ENCODE measurements at places on chromosomes 4 and X. TPM values are rescaled to one million over a fixed set of nuclear protein-coding genes. Genes with fewer than 3 reads are reported as not detected.
A peak's percentile ranks its signal among the peaks of the same experiment; 100 is the strongest.

- no peak for DNase-seq
These were observed 78.9 kb downstream of the NAF1 start for GRCh38 chr4:163087805-163088204.

DNA sequence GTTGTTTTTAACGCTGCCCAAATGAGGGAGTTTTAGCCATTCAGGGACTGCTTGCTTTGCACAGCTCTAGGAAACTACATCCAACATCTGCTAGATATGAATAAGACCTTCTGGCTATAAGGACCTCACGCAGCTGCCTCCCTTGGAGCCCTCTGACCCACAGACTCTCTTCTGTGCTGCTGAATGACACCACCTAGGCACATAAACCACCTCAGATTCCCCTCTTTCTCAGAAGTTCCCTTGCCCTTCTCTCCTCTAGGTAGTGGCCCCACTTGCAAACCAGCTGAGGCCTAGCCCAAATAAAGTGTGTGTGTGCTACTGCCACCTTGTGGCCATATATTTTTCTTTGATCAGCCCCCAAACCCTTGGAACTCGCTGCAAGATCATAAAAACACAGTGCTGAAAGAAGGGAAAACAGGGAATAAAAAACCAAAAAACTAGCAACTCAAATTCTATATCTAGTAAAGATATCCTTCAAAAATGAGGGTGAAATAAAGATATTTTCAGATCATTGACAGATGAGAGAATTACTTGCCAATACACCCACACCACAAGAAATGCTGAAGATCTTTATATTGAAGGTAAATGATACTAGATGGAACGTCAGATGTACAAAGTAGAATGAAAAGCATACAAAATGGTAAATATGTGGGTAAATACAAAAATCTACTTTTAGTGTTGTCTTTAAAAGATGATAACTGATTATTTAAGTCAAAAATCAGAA lies 265.9 kb downstream of the ADAMTS3 start:
- peak; percentile 25 for DNase-seq

DNA sequence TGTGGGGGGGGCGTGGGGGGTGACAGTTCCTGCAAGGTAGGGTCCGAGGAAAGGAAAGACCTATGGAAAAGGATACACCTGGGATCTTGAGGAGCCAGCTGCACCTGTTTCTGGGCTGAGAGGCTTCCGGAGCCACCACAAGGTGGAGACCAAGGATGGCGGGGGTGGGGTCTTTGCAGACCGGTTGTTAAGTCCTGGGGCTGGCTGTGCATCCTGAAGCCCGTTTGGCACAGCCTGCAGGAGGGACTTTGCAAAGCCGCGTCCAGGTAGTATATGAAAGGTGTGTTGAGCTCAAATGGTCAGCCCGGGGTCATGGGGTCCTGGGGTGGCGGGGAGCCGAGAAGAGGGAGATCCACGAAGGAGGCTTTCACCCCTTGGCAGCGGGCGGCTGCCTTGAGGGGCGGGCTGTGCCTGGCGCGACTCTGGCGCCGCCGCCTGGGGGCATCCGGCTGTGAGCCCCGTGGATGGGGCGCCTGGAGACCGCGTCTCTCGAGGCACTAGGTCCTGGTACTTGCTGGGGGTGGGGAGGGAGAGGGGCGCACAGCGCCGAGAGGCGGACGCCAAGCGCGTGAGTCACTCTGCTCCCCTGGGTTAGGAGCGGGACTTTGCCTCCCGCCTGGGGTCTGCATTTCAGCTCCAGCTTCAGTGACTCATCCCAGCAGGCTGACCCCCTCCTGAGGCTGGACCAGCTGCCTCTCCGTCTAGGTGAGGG lies 58.2 kb upstream of the DYNLT3 start:
- peak; percentile 19 for DNase-seq

- DNase-seq, result peak; percentile 4
These were observed 23.2 kb upstream of the AASDH start for GRCh38 chr4:56410247-56411062.

DNA sequence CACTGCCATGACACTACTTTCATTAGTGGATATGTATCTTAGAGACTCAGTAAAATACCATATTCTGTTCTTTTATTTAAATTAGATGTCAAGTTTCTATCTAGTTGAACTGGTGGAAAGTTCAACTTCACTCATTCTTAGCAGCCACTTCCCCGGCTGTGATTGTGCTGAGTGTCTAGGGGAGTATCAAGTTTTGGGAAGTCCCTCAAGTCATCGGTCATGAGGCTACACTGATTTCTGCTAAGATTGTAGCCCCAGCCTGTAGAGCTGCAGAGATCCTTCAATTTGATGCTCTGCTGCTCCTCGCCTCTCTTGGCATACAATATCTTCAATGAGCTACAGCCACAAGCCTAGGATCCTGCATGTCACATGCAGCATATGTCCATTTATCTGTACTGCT lies 53.9 kb downstream of the DMP1 start:
- no peak for DNase-seq

DNA sequence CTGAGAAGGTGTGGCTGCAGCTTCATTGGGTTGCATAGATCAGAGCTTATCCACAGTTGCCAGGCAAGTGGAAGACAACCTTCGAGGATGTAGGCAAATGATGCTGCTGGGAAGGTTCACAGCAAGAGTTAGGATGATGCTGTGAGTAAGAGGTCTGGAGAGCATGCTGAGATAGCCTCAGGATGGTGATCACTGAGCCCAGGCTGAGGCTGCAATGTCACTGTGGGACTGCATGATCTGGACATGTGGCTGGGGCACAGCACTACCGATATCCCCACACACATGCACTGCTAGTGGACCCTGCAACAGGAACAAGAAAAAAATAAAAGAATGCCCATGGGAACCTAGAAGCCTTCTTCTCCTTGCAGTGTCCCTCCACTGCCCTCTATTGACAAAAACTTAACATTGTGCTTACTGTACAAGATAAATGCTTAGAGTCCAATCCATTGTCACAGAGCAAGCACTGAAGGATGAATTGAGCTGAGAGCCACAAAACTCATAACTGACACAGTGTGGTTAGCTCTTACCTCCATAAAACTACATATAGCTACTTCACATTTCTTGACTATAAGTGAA lies 105.6 kb downstream of the CNKSR2 start:
- DNase-seq, result no peak

GRCh38 chrX:132491191-132491590 lies 2.4 kb upstream of the MBNL3 start:
- DNase-seq, result no peak

- no peak for DNase-seq
These were observed 5.5 kb downstream of the CAMK2D start for GRCh38 chr4:113756005-113756410.

DNA sequence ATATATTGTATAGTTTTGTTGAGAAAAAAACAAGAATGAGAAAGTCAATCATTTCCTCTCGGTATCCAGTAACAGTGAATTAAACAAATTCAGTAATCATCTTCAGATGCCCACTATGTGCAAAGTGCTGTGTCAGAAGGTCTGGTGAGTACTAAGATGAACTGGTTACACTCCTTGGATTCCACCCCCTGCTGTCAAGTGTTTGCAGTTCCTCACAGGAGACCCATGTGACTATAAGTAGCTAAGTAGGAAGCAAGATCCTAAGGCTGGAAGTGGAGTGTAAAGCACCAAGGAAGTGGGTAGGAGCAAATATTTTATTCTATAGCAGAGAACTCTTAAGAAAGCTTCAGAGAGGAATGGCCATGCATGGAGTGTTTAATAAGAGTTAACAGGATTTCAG lies 73.6 kb downstream of the SNX25 start:
- DNase-seq, result no peak

GRCh38 chr4:165381821-165382373 lies 3.1 kb downstream of the CPE start:
- DNase-seq, result no peak

DNA sequence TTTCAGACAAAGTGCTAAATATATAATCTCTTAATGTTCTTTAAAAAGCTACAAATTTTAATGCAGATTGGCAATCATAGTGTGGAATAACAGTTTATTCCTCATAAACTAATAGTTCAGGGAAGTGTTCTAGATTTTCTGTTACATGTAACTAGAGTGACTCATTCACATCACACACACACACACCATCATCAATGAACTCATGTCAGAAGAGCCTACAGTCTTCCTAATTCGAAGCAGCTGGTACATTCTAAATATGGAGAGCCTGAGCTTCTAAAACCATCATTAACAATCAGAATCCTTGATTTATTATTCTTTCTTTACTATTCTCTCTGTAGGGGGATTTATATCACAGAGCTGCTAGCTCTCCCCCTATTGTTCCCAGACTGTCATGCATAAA lies 49.6 kb downstream of the DKK2 start:
- DNase-seq, result no peak

DNA sequence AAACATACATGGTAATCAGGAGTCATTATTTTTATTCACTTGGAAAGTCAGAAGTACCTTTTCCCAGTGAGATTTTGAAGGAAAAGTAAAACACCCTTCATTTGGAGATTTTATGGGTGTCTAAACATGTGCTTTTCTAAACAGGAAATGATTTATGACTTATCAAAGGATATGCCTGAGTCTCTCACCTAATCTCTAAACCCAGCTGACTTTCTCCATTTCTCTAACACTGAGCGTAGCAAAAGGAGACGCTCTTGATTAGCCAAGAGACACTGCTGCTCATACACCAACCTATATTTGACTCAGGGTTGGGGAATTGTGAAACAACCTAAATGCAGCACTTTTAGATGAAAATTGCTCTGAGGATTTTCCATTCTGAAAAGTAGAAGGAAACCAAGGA lies 468.5 kb upstream of the FTHL17 start:
- DNase-seq, result no peak

DNA sequence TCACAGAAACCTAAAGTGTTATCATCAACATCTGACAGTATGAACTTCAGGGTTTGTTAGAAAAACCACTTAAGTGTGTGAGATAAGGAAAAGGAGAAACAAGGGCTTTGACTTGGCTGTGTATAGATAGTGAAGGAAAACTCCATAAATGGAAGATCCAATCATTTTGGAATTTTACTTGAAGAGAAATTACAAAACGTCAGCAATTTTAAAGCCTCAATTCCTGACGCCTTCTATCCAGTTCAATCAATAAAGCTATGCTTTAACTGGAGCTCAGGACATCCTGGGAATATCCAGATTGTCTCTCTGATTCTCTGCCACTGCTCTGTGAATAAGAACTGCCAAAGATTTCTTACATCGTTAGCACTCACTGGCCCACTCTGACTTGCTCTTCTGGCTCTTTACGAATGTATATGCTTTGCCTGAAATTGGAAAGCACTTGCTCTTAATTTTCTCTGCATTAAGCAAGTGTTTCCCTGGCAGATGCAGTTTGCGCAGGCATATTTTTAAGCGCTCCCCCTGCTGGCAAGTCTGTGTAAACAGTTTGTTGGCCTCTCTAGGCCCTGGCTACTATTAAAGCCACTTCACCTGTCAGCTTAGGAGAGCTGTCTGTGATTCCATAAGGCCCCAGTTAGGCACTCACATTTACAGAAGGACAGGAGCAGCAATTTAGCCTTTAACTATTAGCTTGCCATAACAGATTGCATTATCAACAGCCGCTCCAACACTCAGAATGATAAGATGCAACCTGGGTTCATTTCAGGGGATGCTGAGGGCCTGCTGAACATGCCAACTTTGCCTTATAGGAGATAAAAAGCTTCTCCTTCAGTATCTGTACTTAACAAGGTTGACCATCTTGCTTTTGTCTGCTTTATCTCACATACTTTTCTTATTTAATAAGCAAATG lies 251.4 kb upstream of the DDX53 start:
- peak; percentile 9 for DNase-seq

- DNase-seq, result no peak
These were observed 411.9 kb downstream of the GPAT3 start for GRCh38 chr4:83947830-83948193.

DNA sequence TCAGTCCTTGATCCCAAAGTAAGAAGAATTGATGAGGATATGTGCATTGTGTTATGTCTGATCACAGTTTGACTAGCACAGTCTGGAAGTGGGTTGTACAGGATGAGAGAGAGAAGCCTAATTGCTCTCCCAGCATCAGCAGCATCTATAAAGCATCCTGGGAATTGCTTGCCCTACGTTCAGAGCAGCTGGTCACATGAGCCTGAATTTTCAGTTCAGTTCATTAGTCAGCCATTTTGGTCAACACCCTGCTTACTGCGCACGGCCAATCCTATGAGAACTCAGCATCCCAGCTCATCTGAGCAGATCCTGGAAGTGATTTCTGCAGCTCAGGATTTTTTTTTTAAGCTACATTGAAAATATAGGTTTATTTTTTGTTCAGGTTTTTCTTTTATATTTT lies at the start of gene RUFY3:
RUFY3 (plus strand) TSS at position 218 of the 400 bp plus-strand sequence. CDS start 610 bp downstream, outside the sequence.
- no peak for DNase-seq

- DNase-seq, result no peak
These were observed 267.0 kb downstream of the FRMPD4 start for GRCh38 chrX:12405306-12405705.

DNA sequence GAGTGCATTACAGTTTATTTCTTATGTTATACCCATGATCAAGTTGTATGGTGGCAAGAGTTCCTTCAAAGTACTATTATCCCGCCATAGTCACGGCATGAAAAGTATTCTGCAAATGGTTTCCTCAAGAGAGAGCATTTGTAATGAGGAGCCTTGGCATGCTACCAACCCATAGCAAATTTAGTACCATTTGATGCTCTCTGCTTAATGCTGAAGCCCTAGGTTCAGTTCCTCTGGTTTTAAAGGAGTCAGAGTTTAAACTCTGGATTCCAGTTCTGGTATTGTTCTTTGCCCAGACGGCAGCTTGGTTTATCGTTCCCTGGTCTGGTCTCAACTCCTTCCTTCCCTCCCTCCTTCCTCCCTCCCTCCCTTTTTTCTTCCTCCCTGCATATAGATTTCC lies 371.3 kb downstream of the BMPR1B start:
- no peak for DNase-seq

GRCh38 chrX:28189011-28189410 lies 207.8 kb upstream of the DCAF8L1 start:
- DNase-seq, result no peak

GRCh38 chr4:174764105-174764729 lies 64.8 kb downstream of the GLRA3 start:
- no peak for DNase-seq

DNA sequence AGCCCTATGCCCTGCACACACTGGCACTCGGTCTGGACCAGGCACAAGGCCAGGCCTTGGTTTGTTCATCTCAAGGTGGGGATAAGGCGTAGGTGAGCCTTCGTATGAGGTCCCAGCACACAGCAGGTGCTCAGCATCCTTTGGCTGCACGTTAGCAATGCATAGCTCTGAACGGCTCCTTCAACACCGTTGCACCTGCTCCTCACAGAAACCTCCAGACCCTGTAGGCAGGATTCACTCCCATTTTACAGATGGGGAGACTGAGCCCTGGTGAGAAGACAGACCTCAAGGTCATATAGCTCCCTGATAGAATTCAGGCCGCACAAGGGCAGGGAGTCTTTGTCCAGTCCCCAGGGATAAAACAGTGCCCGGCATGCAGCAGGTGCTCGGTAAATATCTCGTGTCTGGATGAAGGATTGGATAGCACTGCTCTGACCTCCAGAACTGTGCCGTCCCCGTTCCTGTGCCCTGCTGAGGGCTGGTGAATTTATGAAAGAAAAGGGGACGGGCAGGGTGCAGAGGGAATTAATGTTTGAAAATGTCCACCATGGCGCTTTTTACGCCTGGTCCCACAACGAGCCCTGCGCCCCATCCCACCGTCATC lies 2.4 kb downstream of the PPP2R2C start:
- no peak for DNase-seq

Gene LEF1
- 239 TPM for total RNA-seq

Gene ADRA2C
- not detected for total RNA-seq

Gene SOX3
- not detected for total RNA-seq

Gene DRP2
- total RNA-seq, result 0.18 TPM

Gene ATP5ME
- total RNA-seq, result 287 TPM

Gene CXCL6
- not detected for total RNA-seq

Gene BEX5
- 4.5 TPM for total RNA-seq

Gene GLOD5
- not detected for total RNA-seq

Gene DUSP21
- total RNA-seq, result not detected

Gene RBM46
- total RNA-seq, result not detected

Gene MAGED4B
- total RNA-seq, result 1.7 TPM

Gene PDZD4
- 0.38 TPM for total RNA-seq

Data from activated naive CD8-positive, alpha-beta T cell treated with anti-CD3 and anti-CD28 coated beads for 36 hours (primary cell).